ENCODE measurements at places on chromosomes 4 and X.

GRCh38 chrX:43809463-43809862, 72.8 kb downstream of the MAOB start:
- no peak for DNase-seq

- no peak for DNase-seq
These were observed 208.4 kb downstream of the DTHD1 start for GRCh38 chr4:36489798-36490197.

DNA sequence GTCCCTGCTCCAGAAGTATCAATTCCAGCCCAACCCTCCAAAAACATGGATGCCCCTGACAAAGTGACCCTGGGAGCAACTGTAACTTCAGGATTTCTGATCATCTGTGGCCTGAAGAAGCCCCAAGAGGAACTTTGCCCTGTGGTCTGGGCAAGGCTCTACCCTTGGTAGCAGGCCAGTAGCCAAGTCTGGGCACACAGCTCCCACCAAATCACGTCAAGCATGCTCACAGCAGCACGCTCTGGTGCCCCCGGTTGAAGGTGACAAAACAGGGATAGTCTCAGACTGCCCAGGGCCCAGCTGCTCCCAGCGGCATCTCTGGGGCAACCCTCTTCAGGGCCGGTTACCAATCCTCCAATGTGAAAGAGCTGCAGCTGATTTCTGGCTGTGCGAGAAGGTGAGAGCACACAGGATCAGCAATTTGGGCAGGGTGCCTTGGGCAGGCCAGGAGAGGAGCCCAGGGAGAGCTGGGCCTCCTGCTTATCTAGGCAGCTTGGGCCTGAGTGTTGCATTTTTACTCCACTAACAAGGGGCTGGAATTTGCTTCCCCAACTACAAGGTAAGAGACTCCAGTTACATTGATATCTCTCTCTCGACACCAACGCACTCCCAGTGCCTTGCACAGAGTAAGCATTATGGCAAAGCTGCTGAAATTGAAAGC, 418.1 kb downstream of the BCOR start:
- DNase-seq: no peak

DNA sequence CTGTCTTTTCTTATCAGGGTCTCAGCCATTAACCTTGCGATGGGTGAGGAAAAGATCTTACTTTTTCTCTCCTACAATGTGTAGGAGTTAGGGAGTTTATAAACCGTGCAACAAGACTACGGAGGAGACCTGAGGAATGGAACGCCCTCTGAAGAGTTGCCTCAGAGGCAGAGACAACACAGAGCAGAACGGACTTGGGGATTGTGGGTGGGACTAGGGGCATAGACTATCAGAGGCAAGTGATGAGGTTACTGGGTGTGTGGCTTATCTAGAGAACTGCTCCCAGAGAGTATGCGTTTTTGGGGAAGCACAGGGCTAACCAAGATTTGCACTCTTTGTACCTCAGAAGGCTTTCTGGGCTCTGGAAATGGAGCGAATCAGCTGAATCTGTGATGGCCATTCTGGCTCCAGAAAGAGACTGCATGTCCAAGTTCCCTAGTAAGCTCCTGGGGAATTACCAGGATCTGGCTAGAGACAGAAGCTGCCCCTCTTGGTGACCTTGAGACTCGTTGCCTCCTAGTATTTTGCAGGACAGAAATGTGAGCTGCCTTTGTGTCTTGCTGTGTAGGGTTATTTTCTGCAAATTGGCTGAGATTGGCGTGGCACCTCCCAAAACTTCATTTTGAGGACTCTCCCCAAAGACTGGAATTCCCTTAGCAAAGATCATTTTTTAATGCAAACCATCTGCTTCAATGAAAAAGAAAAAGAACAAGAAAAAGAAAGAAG, 118.9 kb downstream of the ARSF start:
- no peak for DNase-seq

- no peak for DNase-seq
These were observed 127.2 kb downstream of the ENOX2 start for GRCh38 chrX:130775849-130776248.

- no peak for DNase-seq
These were observed 4.2 kb downstream of the PDHA1 start for GRCh38 chrX:19347916-19348315.

GRCh38 chr4:153676984-153677383, 7.1 kb upstream of the TLR2 start:
- no peak for DNase-seq

DNA sequence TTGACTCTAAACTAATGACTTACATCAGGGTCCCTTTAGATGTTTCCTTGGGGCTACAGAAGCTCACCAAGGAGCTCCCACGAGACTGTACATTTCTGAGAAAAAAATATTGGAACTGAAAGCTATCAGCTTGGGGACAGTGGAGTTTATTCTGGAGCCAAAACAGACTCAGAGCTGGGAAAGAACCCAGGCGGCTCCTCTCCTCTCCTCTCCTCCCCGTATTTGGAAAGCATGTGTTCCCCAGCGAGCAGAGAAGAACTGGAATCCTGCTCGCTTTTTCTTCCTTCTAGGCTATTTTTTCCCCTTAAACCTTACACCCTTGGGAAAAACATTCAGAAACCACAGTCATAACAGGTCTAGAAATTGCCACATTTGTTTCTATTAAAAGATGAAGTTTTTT, 4.3 kb upstream of the MAP7D3 start:
- DNase-seq: no peak

GRCh38 chr4:968221-968620, 5.1 kb downstream of the DGKQ start:
- no peak for DNase-seq

- no peak for DNase-seq
These were observed 382.4 kb downstream of the TRAM1L1 start for GRCh38 chr4:116702949-116703348.

DNA sequence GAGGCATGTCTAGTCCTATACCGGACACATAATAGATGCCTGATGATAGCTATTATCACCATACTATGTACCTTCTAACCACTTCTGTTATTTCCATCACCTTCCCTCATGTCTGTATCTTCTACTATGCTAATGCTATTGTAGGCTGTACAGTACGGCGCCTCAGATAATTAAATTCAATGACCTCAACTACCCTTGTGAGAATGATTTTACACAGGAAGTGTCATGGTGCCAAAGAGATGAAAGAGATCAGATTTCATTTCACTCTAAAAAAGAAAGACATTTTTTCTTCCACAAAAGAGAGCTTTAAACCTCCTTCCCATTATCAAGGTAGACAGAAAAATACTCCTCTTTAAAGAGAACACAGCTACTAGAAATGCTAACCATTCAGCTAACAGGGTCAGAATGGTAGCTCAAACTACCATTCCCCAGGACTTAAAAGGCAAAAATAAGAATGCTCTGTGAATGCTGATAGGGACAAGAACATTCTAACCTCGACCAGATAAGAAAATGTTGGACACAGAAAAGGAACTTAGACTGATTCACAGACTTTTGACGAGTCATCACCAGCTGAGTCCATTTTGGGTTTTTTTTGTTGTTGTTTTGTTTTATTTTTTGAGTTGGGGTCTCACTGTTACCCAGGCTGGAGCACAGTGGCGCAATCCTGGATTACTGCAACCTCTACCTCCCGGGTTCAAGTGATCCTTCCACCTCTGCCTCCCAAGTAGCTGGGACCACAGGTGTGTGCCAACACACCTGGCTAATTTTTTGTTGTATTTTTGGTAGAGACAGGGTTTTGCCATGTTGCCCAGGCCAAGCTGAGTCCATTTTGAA, 99.2 kb upstream of the RAPGEF2 start:
- DNase-seq: peak; percentile 33

DNA sequence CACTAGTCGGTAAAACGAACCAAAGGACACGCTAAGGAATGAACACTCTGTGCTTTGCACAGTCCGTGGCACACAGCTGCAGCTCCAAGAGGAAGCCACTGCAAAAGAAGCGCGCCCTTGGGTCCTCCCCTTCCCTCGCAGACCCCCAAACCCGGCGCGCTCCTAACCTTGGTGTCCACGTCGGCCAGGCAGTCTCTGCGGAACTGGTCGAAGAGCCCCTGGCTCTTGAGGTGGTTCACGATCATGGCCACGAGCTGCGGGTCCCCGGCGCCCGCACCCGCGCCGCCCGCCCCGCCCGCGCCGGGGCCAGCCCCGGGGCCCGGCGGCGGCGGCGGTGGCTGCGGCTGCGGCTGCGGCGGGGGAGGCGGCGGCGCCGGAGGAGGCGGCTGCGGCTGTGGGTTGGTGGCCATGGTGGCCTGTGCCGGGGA, 333 bp downstream of the BOD1L1 start:
- peak; percentile 36 for DNase-seq

GRCh38 chrX:22527302-22527701, 254.6 kb downstream of the CBLL2 start:
- DNase-seq: no peak

GRCh38 chr4:151687021-151687640, 73.7 kb downstream of the GATB start:
- no peak for DNase-seq

DNA sequence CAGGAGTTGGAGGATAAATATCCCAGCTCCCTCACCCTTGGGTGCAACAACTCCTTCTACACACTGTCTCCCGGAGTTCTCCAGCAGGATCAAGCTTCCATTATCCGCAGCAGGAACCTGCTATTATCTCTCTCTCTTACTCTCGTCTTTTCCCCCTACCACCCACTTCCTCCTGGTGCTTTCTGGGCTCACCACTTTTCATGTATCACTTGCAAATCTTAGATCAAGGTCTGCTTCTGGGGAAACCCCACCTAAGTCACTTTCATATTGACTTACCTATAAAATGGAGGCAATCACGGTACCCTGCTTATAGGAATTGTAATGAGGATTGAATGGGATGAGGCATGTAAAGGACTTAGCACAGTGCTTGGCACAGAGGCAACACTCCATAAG, 589.5 kb downstream of the BCOR start:
- no peak for DNase-seq

DNA sequence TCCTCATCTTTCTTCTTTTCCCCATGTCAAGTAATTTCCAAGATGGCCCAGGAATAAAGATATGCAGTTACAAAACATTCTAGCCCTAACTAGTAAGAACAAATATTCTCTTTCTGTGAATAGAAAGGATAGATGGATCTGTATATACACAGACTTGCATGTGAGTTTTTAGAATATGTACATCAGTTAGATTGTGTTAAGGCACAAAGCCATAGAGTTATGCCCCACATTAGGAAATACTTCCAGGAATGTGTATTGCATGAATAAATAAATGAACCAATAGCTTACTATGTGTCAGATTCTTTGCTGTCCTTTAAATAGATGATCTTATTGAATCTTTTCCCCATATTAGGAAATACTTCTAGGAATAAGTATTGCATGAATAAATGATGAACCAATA, 46.0 kb upstream of the TMPRSS11E start:
- no peak for DNase-seq

GRCh38 chr4:151860561-151861093, 99.8 kb upstream of the GATB start:
- DNase-seq: no peak

DNA sequence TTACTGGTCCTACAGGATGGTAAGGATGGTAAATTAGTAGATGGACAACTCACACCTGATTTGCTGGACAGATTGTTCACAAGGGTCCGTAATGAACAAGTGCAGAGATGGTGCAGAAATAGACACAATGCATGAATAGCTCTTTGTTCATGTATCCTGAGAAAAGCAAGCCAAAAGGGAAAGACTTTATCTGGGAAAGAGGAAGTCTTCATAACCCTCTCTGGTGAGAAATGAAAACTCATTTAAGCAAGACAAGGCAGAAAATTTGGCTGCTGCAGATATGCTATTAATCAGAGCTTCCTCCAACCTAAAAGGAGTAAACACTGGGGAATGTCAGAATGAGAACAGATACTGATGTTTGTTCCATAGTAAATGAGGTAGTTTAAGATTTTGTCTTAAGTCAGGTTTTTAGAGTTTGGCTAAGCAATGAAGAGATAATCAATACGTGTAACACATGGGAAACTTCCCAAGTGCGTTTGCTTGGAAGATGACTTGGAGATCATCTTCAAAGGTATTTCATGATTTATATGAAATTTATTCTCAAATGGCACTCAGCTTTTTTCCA, 152.4 kb upstream of the BMPR1B start:
- no peak for DNase-seq

Measured in CMK (cell line).